CD4-positive, alpha-beta T cell treated with Interleukin-15 for 4 hours (primary cell): ENCODE measurements at places on chromosomes 13 and 19.

- peak; percentile 4 for DNase-seq
These were observed 104.7 kb upstream of the FREM2 start for GRCh38 chr13:38582133-38582532.

DNA sequence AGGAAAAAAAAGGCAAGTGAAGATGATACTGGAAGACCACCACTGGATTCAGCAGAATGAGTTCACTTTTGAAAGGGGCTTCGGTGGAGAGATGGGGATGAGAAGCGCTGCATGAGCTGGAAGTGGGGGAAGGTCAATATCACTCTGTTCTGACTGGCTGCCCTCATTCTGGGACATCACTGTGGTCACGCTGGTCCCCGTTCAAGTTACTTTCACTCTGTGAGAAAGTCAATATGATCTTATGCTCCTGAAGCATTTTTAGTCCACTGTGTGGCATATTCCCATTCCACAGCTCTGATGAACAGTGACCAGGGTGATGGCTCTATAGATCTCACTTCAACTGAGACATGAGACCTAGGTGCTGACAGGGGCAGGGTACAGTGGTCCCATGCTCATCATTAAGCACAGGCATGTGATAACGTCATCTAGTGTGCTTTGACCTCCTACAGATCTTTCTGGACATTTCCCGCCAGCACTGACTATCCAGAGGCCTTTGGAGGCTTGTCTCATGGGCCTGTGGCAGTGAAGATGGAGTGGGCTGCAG lies 40.2 kb upstream of the GPR183 start:
- DNase-seq: no peak

DNA sequence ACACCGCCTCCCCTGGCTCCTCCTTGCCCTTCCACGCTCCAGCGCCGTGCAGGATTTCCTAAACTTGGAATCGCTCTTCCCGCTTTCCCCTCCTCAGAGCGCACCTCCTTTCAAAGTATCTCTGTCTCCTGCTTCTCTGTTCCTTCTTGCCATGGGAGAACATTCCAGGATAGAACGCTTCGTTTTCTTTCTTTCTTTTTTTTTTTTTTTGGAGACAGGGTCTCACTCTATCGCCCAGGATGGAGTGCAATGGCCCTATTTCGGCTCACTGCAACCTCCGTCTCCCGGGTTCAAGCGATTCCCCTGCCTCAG lies 574 bp upstream of the XPO4 start:
- no peak for DNase-seq

DNA sequence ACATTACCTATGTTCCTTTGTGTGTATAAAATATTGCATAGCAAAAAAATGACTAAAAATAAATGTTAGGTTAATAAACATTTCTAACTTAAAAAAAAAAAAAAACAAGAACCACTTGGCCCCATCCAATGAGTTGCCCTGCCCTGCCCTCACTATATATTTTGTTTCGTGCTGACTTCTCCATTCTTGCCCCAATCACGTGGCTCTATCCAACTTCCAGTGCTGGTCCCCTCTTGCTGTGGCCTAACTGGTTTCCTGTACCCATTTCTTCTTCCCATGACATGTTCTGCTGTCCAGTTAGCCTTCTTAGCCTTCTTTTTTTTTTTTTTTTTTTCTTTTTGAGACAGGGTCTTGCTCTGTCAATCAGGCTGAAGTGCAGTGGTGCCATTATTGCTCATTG lies 151.6 kb downstream of the FOXO1 start:
- DNase-seq: no peak

GRCh38 chr13:49097374-49097773 lies 121.7 kb downstream of the FNDC3A start:
- no peak for DNase-seq

DNA sequence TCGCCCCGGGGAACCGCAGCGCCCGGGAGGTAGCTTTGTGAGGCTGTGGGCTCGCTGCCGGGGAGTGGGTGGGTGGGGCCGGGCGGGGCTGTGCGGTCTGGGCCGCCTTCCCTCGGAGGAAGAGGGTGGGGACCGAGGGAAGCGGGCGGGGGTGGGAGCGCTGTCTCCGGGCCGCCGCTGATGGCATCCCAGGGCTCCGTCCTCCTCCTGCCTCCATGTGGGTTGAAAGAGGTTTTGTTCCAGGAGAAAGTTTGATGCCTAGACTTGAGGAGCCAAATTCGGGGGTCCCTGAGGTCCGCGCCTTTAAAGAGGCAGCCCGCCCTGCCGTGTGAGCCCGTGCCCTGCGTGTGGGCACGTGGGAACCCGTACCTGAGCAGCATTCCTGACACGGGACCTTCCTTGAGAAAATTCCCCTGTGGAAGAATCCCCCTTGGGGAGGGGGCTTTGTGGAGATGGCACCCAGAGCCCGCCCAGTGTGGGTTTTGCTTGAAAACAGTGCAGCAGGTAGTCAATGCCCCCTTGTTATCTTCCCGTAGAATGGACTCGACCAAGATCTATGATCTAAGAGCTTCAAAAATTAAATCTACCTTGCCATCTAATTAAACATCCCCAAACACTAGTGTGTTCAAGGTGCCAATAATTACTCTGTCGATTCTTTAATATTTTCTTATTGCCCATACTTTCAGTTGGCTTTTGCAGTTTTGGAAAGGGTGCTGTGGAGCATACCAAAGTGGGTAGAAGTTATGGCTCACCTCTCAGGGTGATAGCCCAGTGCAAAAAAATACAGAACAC lies 107.8 kb downstream of the RXFP2 start:
- no peak for DNase-seq
